ENCODE measurements at places on chromosomes 12 and 14.

GRCh38 chr12:20205854-20206253, 162.5 kb upstream of the PDE3A start:
- no peak for DNase-seq

GRCh38 chr12:64229240-64229639, 7.1 kb upstream of the KICS2 start:
- DNase-seq: no peak

GRCh38 chr12:102484017-102484416, 3.7 kb upstream of the IGF1 start:
- DNase-seq: no peak

- no peak for DNase-seq
These were observed 2.9 kb downstream of the KRT79 start for GRCh38 chr12:52831251-52831650.

Data from fibroblast of mammary gland (primary cell).